ENCODE measurements at places on chromosomes 12 and 14. TPM values are rescaled to one million over a fixed set of nuclear protein-coding genes. Genes with fewer than 3 reads are reported as not detected.

- peaks cover 6% of the 10 kb centered on the region for H3K4me1 ChIP-seq
- peaks cover 21% of the 10 kb centered on the region for H3K36me3 ChIP-seq
- H3K4me3 ChIP-seq: no peak overlapping the region
- no peaks in the 10 kb centered on the region for H3K27me3 ChIP-seq
- H3K27ac ChIP-seq: peak overlapping the region; percentile 23
Measured at GRCh38 chr12:109949089-109949488, 47.1 kb downstream of the GIT2 start.

- no peak overlapping the region for H3K27ac ChIP-seq
- H3K36me3 ChIP-seq: no peaks in the 10 kb centered on the region
- DNase-seq: no peak
- no peak overlapping the region for H3K4me3 ChIP-seq
- H3K27me3 ChIP-seq: no peaks in the 10 kb centered on the region
- no peaks in the 10 kb centered on the region for H3K4me1 ChIP-seq
Measured at GRCh38 chr14:51774209-51774608, 86.2 kb upstream of the GNG2 start.

- no peak overlapping the region for H3K4me3 ChIP-seq
- no peaks in the 10 kb centered on the region for H3K27me3 ChIP-seq
- no peak for DNase-seq
- no peak overlapping the region for H3K27ac ChIP-seq
Measured at GRCh38 chr12:3641428-3642018, 111.4 kb downstream of the CRACR2A start.

- no peaks in the 10 kb centered on the region for H3K27me3 ChIP-seq
- no peak for DNase-seq
- H3K36me3 ChIP-seq: peaks cover 80% of the 10 kb centered on the region
- no peak overlapping the region for H3K4me3 ChIP-seq
Measured at GRCh38 chr14:50736932-50737419, 68.9 kb upstream of the SAV1 start.

DNA sequence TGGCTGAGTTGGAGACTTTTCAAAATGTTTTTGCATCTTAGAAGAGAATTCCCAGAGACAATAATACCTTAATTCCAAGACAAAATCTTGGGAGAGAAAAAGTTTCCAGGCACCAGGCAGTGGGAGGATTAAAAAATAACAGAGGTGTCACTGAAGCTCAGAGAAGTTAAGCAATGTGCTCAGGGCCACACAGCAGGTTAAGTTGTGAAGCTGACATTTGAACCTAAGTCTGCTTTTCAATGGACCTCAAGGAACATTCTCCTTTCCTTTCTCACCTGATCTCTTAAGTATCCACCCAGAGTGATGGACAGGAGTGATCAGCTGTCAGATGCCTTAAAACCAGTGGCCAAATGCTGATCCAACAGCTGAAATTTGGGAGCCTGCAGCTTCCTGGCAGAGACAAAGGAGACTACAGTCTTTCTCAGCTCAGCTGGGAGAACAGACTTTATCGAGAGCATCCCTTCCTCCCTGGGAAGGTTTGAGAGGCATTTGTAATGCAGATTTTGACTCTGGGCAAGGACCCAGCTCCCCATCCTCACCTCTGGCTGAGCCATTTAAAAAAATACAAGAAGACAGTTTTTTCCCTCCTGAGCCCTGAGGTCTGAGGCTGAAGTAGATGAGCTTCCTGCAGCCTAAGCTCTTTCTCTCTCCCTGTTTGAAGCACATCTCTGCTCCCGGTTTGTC is 174.9 kb upstream of the RPH3A start:
- H3K27ac ChIP-seq: no peak overlapping the region
- H3K36me3 ChIP-seq: no peaks in the 10 kb centered on the region
- no peak overlapping the region for H3K4me3 ChIP-seq
- no peak for DNase-seq
- peaks cover 41% of the 10 kb centered on the region for H3K27me3 ChIP-seq

TAS2R50 gene
- 2.3 TPM for total RNA-seq

DNA sequence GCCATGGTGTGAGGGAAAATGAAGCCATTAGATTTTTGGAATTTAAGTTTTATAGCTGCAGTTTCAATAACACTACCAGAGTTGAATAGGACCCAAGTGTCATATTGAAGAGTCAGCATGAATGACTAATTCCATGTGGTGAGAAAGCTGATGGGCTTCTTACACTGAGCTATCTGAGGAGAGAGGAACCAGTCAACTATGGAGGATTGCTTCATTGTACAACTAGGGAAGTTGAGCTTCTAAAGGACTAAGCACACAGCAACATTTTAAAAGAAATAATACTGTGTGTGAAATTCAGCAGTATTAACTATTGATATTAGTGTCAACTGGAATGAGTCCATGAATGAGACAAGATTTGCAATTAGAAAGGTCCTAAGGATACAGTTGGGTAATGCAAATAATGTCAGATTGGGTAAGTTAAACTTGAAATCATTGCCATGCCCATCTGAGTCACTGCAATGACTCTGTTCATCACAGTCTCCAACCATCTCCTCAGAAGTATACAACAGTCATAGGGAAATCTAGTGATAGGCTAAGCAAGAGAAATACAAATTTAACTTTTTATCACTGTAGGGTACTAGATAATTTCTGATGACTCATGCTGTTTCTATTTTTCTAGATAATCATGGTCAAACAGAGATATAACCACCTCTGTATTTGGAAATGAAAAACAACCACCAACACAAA is 394.2 kb downstream of the FSCB start:
- no peaks in the 10 kb centered on the region for H3K27me3 ChIP-seq
- no peaks in the 10 kb centered on the region for H3K36me3 ChIP-seq
- no peaks in the 10 kb centered on the region for H3K4me1 ChIP-seq
- H3K4me3 ChIP-seq: no peak overlapping the region

- peak overlapping the region; percentile 95 for H3K4me3 ChIP-seq
- H3K27me3 ChIP-seq: no peaks in the 10 kb centered on the region
- peak overlapping the region; percentile 99 for H3K27ac ChIP-seq
- H3K4me1 ChIP-seq: peaks cover 20% of the 10 kb centered on the region
Measured at GRCh38 chr14:39265806-39266524, 32.2 kb downstream of the MIA2 start.

KLHL33 gene
- not detected for total RNA-seq

GRCh38 chr14:64610049-64610746 is 60.4 kb downstream of the PPP1R36 start:
- H3K4me1 ChIP-seq: no peaks in the 10 kb centered on the region
- H3K27me3 ChIP-seq: no peaks in the 10 kb centered on the region
- no peak overlapping the region for H3K4me3 ChIP-seq
- H3K27ac ChIP-seq: peak overlapping the region; percentile 77
- DNase-seq: no peak
- no peaks in the 10 kb centered on the region for H3K36me3 ChIP-seq

SLC5A8 gene
- not detected for total RNA-seq

KRT2 gene
- not detected for total RNA-seq

- no peak overlapping the region for H3K27ac ChIP-seq
- H3K27me3 ChIP-seq: no peaks in the 10 kb centered on the region
- H3K36me3 ChIP-seq: peaks cover 6% of the 10 kb centered on the region
- H3K4me1 ChIP-seq: peaks cover 29% of the 10 kb centered on the region
- DNase-seq: no peak
Measured at GRCh38 chr12:56150563-56150962, 1.8 kb upstream of the MYL6B start.

DNA sequence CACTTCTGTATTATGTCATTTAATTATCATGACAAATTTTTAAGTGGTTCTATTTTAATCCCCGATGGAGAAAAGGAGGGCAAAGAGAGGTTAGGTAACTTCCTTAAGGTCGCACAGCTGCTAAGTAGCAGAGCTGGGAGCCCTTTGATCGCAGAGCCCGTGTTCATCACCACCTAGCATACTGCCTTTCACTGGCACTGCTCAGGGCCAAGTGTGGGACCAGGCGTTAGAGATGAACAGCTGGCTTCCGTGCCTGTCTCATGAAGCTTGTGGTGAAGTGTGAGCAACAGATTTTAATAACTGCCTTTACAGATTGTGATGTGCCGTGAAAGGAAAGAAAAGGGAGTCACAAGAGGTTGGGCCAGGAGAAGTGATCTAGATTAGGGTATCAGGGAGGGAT is 273.6 kb downstream of the AKAP6 start:
- no peak for DNase-seq
- H3K4me1 ChIP-seq: no peaks in the 10 kb centered on the region
- no peaks in the 10 kb centered on the region for H3K27me3 ChIP-seq
- H3K36me3 ChIP-seq: no peaks in the 10 kb centered on the region
- H3K27ac ChIP-seq: no peak overlapping the region
- H3K4me3 ChIP-seq: no peak overlapping the region

GRCh38 chr14:104845834-104846441 is 19.1 kb upstream of the CEP170B start:
- no peaks in the 10 kb centered on the region for H3K36me3 ChIP-seq
- no peak for DNase-seq
- H3K27me3 ChIP-seq: peaks cover 10% of the 10 kb centered on the region
- no peak overlapping the region for H3K4me3 ChIP-seq

HSPA2 gene
- 18.9 TPM for total RNA-seq

- H3K27ac ChIP-seq: peak overlapping the region; percentile 40
- H3K4me1 ChIP-seq: peaks cover 27% of the 10 kb centered on the region
- no peak overlapping the region for H3K4me3 ChIP-seq
- no peak for DNase-seq
- H3K36me3 ChIP-seq: no peaks in the 10 kb centered on the region
Measured at GRCh38 chr14:98953551-98954348, 318.2 kb downstream of the BCL11B start.

Data from esophagus squamous epithelium (tissue), 5 donors.